ENCODE measurements at places on chromosomes 11 and 22.

- DNase-seq, result peak; percentile 59
These were observed 94.2 kb upstream of the TBCEL start for GRCh38 chr11:120929664-120930154.

DNA sequence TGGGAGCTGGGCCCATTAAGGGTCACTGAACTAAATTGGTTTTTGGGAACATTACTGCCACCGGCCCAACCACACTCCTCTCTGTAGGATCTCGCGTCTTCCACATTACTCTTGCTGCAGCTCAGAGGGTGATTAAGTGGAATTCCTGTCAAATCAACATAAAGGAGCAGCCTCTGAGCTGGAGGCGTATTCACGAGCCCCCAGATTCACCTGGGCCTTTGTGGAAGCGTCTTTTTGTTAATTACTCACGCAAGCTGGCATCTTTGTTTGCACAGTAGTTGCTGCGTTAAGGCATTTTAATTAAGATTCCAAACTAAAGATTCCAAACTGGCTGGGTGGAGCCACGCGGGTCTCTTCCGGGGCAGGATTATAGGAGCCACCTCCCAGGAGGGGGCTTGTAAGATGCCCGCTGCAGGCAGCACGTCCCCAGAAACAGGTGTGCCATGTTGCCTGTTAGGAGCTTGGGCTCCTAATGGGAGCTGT lies 21.5 kb upstream of the RFPL3 start:
- peak; percentile 9 for DNase-seq

GRCh38 chr22:39953101-39953500 lies 7.1 kb upstream of the TMA7B start:
- no peak for DNase-seq

- DNase-seq, result no peak
These were observed 92.7 kb downstream of the SGSM3 start for GRCh38 chr22:40463017-40463631.

DNA sequence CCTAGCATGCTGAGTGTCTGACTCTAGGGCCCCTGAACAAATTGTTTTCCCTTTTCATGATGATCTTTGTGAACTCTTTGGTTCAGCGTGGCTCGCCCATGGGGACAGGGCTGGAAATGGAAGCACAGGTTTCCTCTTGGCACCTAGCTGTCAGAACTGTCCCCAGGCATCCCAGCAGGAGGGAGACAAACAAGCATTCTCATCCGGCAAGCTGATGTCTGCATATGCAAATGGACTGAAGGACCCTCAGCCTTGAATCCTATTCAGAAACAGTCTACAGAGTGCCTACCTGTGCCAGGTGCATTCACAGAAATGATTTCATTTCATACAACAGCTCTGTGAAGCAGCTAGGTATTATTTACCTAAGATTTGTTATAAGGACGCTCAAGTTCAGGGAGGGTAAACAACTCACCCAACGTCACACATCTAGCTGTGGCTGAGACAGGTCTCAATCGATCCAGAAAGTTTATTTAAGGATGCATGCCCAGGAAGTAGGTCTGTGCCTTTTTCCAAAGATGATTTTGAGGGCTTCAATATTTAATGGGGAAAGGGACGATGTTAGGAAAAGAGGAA lies 176.4 kb downstream of the KIRREL3 start:
- no peak for DNase-seq

DNA sequence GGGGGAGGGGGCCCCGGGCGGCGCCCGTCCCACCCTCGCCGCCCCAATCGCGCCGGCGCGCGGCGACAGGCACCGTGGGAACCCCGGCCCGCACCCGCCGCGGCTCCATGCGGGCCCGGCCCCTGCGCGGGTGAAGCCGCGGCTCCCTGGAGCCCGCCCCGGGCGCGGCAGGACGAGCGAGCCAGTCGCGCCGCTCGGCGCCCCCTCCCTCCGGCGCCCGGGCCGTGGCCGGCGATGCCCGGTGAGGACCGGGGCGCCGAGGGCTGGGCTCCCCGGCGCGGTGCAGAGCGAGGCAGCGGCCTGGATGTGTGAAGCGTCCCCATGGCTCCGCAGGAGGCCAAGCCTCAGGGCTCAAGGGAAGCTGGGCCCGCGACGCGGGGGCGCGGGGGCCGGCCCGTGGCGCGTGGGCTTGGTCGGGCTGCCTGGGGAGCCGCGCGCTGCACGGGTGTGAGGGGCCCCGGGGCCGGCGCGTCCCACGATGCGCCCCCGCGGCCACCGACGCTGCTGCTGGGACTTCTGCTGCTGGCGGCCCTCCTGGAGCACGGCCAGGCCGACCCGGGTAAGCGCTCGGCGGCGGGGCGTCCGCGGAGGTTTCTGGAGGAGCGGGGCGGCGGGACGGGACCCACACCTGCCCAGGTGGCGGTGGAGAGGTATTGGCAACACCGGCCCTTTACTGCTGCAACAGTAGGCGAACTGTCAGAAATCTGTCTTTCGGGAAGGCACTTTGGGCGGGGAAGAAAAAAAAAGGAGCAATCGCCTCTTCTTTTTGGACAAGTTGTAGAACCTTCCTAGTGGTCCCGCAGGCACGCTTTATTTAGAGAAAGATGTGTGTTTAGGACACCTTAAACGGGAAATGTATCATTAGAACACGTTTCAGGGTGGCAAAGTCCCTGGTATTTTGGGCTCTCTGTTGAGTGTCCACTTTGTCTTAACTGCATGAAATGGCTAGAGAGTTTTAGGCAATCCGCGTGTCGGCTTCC lies 119.4 kb downstream of the HIPK3 start:
- peak; percentile 37 for DNase-seq

DNA sequence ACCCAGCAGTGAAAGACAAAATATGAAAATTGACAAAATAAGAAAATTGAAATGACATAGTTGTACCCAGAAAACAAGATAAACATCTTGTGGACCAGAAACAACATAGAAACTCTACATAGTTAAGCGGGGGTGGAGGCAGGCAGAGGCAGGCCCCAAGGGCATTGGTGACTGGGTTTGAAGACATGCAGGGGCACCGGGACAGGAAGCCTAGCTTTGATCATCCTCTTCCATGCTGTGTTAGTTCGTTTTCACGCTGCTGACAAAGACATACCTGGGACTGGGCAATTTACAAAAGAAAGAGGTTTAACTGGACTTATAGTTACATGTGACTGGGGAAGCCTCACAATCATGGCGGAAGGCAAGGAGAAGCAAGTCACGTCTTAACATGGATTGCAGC lies 33.5 kb upstream of the CRTAM start:
- no peak for DNase-seq

DNA sequence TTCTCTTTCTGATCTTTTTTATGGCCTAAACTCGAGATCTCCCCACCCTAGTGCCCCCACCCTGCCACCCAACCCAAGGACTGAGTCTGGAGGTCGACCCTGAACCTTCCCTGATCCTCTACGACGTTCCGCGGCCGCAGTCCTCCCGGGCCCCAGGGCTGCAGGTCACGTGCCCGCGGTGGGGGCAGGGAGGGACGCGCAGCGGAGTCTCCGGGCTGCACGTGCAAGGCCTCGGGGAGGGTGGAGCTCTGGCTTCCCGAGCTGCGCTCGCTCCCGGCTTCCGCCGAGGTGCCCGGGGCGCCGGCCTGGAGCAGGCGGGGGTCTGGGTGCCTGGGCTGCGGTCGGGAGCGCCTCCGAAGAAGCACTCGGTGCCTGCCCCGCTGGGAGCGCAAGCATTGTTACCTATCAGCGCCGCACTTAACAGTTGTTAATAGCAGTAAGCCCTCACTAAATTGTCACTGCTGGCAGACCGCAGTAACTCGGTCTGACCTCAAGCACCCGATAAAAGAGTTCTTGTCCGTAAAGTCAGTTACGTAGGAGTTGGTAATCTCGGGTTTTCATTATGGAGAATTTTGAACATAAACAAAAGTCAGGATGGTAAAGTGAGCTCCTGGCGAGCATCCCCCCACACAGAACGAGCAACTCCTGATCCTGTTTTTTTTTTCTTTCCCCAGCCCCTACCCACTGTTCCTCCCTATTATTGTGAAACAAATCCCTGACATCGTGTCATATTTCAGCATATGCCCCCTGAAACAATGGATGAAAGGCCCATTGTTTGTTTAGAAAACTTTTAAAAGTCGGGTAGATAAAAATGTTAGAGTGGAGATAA lies 69.7 kb upstream of the EP300 start:
- peak; percentile 89 for DNase-seq

DNA sequence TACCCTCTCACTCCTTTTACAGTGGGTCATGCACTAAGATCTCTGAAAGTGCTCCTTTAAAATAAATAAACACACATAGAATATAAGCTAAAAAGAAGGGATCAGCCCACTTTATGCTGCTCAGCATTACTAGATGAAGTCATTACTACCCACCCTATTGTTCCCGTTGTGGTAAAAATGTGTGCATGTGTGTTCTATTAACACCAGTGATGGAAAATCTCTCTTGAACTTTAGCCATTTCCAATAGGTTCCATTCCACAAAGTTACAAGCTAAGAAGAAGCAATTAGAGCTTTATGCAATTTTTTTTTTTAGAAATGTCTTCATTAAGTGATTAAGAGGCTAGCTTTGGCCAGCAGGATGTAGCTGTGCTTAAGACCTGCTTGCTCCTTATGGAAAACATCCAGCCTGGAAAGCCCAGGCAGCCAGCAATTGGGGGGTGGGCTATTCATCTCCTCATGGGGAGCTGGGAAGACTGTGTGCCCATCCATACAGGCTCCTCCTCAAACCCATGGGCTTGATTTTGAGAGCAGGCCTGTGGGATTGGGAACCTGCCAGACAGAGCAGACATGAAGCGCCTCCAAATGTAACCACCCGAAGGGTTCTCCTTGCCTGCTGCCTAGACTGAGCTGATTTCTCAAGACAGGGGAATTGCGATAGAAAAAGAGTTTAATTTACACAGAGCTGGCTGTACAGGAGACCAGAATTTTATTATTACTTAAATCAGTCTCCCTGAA lies 92.9 kb upstream of the PARVA start:
- DNase-seq, result no peak

GRCh38 chr22:44131412-44131811 lies 49.3 kb upstream of the PARVG start:
- no peak for DNase-seq

DNA sequence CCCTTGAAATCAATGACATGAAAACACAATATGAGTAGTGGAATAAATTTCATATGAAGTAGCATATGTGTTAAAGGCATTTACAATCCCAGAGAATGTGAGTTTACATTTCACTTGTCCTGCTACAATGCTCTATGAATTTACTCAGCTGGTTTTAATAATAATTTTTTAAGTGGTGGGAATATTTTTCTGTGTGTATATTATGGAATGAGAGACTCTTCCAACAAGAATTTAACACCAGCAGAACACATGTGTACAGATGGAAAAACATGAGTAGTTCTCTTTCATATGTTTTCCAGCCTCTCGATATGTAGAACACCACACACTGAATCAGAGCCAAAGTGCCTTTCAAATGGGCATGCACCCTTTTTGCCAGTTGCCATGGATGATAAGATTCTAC lies 170.4 kb downstream of the MAML2 start:
- no peak for DNase-seq

- peak; percentile 79 for DNase-seq
These were observed 399.2 kb downstream of the TBC1D22A start for GRCh38 chr22:47161631-47162030.

GRCh38 chr11:10926801-10927211 lies 69.0 kb upstream of the ZBED5 start:
- no peak for DNase-seq

GRCh38 chr11:57815877-57816276 lies 54.3 kb downstream of the CTNND1 start:
- DNase-seq, result no peak

- no peak for DNase-seq
These were observed 19.1 kb downstream of the ARHGEF17 start for GRCh38 chr11:73326929-73327811.

- DNase-seq, result peak; percentile 2
These were observed 47.3 kb downstream of the TENM4 start for GRCh38 chr11:79393362-79394043.

DNA sequence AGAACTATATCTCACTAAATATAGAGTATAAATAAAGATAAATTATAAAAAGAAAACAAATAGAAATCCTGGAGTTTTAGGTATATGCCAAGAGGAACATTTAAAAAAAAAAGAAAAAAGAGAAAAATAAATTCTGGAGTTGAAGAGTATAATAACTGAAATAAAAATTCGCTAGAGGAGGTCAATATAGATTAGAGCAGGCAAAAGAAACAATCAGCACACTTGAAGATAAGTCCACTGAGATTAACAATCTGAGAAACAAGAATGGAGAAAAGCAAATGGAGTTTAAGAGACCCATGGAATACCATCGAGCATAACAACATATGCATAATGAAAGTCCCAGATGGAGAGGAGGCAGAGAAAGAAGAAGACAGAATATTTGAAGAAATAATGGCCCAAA lies 14.3 kb upstream of the BEST1 start:
- DNase-seq, result no peak

- no peak for DNase-seq
These were observed 96.1 kb downstream of the GRIA4 start for GRCh38 chr11:105705786-105706530.

- no peak for DNase-seq
These were observed 18.9 kb downstream of the AP1B1 start for GRCh38 chr22:29369460-29369859.

GRCh38 chr22:48630433-48630754 lies 1197.3 kb downstream of the BRD1 start:
- no peak for DNase-seq

GRCh38 chr22:31019191-31019930 lies 50.3 kb downstream of the TUG1 start:
- no peak for DNase-seq

DNA sequence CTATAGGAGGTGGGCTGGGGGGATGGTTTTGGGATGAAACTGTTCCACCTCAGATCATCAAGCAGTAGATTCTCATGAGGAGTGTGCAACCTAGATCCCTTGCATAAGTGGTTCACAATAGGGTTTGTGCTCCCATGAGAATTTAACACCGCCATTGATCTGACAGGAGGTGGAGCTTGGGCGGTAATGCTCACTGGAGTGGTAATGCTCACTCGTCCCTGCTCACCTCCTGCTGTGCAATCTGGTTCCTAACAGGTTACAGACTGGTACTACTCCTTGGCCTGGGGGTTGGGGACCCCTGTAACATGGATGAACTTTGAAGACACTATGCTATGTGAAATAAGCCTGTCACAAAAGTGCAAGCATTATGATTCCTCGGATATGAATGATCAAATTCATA lies 87.0 kb upstream of the CLNS1A start:
- DNase-seq, result no peak

- DNase-seq, result no peak
These were observed 4.4 kb downstream of the APOL1 start for GRCh38 chr22:36257308-36257707.

- peak; percentile 69 for DNase-seq
These were observed 124.3 kb downstream of the TRIM29 start for GRCh38 chr11:120013325-120014250.

GRCh38 chr11:70126494-70126893 lies 48.4 kb downstream of the ANO1 start:
- DNase-seq, result no peak

DNA sequence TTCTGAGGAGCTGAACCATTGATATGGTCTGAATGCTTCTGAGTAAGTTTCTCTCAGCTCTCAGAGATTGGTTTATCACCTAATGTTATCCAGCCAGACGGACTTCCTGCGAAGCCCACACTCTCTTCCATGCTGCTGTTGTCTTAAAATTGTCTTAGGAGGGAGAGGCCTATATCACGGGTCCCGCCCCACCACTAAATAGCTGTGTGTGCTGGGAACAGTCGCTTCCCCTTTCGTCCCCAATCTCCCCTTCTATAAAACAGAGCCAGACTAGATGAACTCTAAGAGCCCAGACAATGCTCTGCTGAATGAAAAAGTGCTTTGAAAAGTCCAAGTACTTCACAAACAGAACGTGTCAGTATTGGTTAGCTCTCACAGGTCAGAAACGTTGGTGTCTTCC lies 81.4 kb upstream of the AKIP1 start:
- DNase-seq, result no peak
